Kidney capillary endothelial cell (primary cell): ENCODE measurements at places on chromosomes 7 and 10.

GRCh38 chr7:43463401-43463980, 119.4 kb upstream of the STK17A start:
- DNase-seq = no peak

DNA sequence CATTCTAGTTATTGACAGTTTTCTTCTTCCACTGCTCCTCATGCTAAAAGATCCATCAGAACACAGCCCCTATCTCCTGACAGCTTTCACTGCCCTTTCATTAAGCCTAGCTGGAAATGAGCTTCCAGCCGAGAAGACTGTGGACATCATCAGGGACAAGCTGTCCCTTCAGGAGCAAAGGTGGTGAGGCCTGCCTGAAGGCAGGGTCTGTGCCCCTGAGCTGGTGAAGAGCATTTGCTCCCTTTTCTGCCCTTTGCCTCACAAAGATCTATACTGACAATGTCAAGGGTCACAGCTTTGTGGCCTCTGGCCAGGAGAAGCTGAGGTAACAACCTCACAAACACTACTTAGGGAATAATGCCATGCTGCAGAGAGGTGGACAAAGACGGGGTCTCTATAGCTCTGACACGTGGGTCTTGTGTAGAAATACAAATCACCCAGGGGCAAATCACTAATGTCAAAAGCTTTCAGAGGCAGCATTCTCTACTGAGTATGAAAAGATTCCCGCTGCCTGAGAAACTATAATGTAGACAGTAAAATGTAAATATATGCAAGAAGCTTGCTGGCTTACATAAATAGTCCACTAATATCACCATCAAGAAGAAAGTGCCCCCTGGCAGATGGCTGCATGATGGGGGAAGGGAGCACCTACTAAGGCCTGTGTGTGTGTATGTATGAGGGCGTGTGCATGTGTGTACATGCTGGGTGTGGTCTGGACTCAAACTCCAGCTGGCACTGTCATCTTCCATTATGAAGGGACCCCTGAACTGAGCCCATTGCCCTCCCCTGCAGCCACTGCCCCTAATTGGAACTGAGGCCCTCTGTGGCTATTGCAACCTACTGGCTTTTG, 55.8 kb downstream of the HBP1 start:
- no peak for DNase-seq

GRCh38 chr10:25178411-25178810, 3.6 kb downstream of the GPR158 start:
- no peak for DNase-seq

DNA sequence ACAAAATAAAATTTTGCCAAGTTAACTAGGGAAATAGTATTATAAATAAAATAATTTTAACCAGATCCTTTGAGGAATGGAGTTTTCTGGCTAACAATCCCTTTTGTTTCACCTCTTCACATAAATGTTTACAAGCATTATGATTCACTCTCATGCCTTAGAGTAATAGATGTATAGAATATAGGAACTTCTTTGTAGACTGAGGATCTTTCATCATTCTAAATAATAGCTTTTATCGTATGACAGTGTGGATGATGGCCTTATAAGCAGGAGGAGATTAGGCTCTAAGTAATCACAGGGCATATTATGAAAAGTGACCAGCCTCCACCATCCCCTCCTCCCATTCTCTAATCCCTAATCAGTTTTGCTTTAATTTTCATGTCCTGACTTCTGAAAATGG, 13.5 kb downstream of the ING3 start:
- DNase-seq = no peak

- no peak for DNase-seq
Measured at GRCh38 chr10:18164748-18165361, 24.6 kb downstream of the CACNB2 start.

GRCh38 chr10:31583293-31583692, 264.3 kb downstream of the ZEB1 start:
- no peak for DNase-seq

DNA sequence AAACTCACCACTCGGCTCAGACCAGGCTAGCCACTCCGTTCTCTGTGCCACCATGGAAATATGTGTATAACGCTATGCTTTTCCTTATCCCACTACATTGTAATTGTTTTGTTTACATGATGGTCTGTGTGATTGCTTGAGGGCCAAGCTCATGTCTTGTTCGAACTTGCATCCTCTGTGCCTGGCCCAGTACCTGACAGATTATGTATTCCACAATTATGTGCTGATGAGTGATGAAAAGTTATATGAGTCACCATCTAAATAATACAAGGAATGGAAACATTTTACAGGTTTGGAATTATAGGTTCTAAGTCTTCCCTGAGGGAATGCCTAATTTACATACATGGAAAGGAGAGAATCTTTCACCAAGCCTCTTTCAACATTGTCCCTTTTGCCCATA, 137.4 kb downstream of the C7orf25 start:
- DNase-seq = no peak

DNA sequence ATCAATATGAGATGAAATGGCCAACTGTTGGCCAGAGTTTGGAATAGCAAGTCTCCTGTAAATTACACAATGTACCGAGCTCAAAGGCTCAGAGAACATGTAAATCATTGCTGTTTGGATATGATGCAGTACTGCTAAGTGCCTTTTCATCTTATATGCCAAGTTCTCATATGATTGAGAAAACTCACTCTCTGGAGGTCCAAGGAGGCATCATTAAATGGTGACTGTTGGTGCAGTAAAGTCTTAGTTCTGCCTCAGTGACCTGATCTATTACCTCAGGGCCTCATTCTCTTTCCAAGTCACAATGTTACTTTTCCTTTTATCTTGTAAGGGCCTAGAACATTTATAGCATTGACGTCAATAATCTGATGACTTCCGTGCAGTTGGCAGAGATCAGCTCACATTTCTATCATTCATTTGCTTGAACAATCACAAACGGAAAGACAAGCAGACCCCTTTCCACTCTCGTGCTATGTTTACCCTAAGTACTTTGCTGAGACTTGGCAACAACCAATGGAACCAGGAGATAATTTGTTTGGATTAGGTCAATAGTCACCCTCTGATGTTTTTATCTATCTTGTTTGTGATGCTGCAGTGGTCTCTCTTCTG, 32.6 kb upstream of the PDK4 start:
- DNase-seq = no peak

GRCh38 chr10:75530299-75530698, 98.9 kb downstream of the LRMDA start:
- DNase-seq = peak; percentile 83

DNA sequence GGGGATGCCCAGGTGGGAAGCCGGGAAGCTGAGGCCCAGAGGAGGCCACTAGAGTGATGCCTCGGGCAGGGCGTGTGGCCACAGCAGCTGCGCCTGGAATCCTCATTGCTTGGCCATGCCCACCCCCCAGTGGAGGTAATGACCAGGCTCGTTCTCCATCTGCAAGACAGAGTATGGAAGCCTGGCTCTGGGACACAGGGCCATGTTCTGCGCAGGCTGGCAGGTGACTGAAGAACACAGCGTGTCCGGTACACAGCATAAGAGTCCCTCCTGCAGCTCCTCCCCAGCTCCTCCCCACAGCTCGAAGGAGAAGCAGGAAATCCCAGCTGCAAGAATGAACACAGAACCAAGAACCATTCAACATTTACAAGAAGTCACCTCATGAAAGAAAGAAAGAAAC, 64.8 kb downstream of the SMURF1 start:
- DNase-seq = no peak

- DNase-seq = no peak
Measured at GRCh38 chr7:159117366-159118196, 27.1 kb downstream of the VIPR2 start.

DNA sequence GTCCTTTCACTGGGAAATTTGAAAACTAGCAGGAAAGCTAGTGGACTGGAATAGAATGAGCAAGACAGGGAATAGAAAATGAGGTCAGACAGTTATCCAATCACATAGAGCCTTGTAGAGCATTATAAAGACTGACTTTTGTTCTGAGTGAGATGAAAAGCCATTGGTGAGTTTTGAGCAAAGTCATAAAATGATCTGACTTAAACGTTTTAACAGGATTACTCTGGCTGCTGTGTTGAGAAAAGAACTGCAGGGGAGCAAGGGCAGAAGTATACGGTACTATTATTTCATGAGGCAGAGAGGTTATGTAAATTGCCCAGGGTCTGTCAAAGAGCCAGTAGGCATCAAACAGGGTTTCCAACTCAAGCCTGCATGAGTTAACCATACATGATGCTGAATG, 393.4 kb downstream of the TFEC start:
- DNase-seq = no peak

- DNase-seq = no peak
Measured at GRCh38 chr10:47415520-47416304, 31.6 kb upstream of the ZNF488 start.

DNA sequence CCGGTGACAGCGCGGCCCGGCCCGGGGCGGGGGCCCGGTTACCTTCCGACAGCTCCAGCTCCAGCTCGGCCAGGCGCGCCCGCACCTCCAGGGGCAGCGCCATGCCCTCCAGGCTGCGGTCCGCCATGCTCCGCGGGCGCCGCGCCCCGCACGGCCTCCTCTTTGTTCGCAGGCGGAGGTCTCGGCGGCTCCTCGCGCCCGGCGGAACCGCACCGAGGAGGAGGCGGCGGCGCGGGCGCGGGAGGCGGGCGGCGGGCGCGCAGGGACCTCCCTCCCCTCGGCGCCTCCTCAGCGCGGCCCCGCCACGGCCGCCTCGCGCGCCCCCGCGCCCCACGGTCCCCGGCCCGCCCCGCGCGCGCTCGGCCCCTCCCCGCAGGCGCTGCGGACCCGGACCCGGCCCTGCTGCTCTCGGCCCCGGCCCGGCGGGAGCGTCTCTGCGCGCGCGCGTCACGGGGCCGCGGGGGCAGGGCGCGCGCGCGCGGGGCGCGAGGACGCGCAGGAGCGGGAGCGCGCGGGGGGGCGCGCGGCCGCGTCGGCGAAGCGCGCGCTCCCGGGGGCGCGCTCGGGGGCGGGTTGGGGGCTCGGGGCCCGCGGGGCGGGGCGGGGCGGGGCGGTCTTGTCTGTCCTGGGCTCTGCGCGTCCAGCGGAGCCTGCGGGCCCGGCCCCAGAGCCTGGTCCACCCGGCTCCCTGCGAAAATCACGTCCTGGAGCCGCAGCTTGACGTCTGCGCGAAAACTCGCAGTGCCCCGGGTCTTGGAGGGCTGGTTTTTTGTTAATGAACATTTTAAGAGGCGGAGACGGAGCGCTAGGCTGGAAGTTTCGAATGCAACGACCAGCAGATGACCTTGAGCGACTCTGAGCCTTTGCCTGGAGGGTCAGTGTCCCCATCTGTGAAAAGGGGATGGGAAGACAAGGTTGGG, at the start of gene DIP2C:
TSS of gene DIP2C (minus strand) at position 217 of the 920 bp plus-strand sequence. CDS start at position 127, 90 bp downstream.
- peak; percentile 40 for DNase-seq

DNA sequence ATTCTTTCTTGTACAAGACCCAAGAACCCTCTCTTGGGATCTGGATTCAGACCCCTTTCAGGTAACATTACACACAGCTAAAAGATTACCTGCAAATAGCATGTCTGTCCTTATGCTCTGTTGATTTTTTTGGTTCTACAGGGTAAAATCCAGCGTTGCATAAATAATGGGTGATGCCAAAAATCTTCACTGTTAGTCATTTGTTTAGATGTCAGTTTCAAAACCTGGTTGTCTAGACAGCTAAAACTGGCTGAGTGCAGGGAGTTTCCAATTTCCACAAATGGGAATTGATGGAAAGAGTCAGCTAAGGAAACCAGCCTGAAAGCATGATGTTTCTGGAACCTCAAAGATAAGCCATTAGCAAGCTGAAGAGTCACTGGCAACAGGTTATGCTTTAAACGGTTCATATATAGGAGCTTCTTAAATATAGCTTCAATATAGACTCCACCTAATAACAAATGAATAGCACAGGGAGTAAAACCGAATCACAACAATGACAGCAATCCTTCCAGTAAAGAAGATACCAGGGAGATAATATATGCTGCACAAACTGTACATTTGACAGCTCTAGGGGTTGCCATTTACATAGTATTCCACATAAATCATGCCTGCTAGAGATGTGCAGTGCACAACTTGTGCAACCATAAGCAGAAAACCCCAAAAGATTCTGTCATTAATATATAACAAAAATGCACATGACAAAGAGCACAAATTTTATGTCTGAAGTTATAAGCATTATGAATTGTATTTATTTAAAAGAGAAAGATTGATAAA, 20.4 kb downstream of the CCDC71L start:
- no peak for DNase-seq

- peak; percentile 77 for DNase-seq
Measured at GRCh38 chr7:139648941-139649425, 125.5 kb downstream of the CLEC2L start.

DNA sequence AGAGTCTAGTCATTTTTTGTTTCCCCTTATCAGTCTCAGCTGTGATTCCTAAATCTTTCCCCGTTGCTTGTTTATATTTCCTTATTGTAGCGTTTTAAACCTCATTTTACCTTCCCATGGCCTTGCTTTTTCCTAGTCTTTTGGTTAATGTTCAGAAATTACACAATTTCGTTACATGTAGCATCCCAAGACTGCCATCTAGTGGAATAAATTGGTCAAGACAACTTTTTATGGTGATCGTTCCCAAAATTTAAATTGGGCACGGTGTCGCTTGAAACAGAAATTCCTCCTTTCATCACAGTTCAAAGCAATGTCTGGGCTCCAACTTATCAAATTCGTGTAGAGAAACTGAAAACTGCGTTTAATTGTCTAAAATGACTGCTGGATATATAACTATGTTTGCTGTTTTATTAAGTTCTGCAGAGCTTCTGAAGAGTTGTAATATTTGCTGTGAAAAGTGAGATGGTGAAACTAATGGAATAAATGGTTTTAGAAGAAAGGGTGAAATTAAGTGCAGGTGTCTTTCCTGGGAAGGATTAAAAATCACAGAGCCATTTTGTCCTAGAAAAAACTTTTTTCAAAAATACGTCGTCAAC, 370.2 kb downstream of the PHF14 start:
- peak; percentile 55 for DNase-seq

DNA sequence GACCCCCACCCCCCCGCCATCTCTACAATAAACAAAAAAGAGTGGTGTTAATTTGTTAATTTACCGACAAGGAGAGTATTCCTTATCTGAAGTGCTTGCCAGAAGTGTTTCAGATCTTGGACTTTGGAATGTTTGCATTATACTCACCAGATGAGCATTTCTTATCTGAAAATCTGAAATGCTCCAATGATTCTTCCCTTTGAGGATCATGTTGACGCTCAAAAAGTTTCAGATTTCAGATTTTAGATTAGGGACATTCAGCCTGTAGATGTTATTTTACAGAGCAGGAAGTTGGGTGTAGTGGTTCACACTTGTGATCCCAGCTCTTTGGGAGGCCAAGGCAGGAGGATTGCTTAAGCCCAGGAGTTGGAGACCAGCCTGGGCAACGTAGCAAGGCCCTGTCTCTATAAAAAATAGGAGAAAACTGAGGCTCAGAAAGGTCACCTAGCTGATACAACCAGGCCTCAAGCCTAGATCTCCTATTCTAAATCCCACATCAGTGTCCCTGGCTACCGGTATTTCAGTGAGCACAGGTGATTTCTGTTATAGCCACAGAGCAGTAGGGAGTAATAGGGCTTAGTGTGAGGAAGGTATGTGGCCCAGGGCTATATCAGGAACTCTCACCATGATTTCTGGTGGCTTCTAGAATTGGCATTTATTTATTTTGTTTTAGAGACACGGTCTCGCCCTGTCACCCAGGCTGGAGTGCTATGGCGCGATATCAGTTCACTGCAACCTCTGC, 35.4 kb downstream of the TMEM120A start:
- DNase-seq = no peak
